Epithelial cell of proximal tubule (primary cell): ENCODE measurements at places on chromosomes 7 and 10.

DNA sequence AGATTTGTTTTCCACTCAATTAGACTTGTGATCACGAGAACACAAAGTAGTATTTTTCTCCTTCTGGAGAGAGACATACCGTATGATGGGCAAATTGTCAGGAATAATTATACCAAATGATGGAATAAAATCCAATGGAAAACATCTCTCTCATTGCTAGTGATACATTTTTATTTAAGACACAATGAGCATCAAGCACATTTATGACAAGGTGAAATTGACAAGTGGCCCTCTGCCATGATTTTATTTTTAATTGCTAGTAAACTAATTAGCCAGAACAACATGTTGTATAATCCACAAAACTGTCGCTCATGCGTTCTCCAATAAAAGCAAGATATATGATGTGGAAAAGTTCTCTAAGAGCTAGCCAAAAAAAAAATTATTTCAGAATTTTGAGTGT lies 620.8 kb downstream of the AUTS2 start:
- DNase-seq = no peak

GRCh38 chr7:70372768-70373515 lies 759.0 kb upstream of the GALNT17 start:
- no peak for DNase-seq

DNA sequence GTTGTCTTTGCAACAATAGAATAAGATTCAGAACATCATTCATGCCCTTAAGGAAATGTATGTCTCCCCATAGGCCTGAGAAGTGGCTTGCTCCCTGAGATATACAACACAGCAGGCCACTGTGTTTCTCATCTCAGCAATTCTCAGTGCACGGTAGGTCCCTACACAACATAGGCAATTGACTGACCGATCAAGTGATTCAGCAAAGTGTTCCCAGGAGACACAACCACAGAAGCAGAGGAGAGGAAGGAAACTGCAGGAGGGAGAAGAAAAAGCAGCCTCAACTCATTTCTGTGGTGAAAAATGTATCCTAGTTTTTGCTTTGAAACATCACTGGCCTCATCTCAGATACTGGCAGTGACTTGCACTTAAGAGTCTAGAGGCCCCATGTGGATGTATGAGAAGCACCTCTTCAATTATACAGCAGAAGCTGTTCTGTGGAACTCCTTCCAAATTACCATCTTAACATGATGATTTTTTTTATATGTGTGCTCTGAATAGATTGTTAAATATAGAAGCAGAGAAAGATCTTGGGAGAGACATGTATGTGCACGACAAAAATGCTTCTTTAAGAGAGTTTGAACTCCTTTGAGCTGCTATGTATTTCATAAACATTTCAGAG lies 306.8 kb downstream of the XPNPEP1 start:
- no peak for DNase-seq

GRCh38 chr7:33809228-33809627 lies 96.1 kb upstream of the BMPER start:
- no peak for DNase-seq
